ENCODE measurements at places on chromosomes 7 and 10.

DNA sequence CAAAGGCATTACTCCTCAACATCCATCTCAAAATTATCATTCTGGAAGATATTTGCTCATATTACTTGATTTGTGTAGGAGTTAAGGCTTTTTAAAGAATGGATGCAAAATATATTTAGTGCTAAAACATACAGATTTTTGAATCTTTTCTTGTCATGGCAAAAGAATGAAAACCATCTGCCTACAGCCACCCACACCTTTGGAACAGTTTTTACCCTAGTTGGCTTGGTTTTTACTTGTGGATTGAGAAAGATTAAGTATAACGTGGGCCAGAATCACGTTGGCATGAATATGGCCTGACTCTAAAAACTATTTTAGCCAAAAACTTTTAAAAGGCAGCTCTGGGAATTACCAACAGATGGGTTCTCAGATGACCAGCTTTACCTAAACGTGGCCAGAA lies 128.2 kb downstream of the SPAG6 start:
- no peak for DNase-seq

GRCh38 chr10:19212590-19212989 lies 164.0 kb downstream of the MALRD1 start:
- DNase-seq: no peak

DNA sequence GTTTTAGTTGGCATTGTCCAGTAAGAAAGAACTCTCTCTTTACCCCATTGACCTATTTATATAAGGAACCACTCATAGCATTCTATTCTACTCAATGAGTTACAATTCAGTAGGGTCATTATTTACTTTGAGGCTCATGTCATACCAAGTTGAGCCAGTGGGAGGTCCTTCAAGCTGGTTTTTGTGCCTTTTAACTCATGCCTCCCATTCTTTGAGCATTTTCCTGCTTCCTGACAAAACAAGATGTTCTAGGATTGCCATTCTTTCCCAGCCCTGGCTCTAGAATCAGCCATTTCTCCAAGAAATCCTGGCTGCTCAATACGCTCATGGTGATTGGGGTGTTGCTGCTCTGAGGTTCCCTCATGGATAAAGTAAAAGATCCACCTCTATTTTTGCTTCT lies 250.1 kb downstream of the ABCA13 start:
- no peak for DNase-seq

DNA sequence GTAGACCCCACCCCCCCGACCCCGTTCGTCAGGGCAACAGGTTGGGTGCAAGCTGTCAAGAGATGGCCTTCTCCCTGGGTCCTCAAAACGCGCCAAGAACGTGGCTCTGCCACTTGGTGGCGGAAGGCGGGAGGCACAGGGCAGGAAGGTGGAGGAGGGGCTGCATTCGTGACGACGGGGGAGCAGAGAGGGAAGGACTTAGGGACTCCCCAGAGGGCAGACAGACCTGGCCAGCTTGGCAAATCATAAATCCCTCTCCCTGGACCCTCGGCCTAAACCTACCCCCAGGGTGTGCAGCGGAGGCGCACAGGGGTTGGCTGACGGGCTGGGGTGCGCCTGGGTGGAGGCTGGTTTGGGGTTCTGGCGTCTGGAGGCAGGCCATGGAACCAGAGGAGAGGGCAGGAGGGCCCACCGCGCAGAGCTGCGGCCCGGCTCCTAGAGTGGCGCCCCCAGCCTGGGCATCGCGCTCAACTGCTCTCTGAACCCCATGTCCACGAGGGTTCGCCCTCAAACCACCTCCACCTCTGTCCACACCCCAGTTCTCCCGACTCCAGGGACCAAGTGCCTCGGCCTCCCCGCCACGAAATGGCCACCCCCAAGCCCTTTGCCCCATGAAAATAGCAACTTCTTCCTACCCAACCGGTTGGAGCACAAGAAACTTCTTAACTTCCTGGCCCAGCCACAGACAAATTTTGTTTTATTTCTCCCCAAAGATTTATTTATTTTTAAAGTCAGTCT lies 10.8 kb upstream of the GATA3 start:
- DNase-seq: no peak

GRCh38 chr7:142250705-142251104 lies 7.2 kb downstream of the PRSS58 start:
- no peak for DNase-seq

DNA sequence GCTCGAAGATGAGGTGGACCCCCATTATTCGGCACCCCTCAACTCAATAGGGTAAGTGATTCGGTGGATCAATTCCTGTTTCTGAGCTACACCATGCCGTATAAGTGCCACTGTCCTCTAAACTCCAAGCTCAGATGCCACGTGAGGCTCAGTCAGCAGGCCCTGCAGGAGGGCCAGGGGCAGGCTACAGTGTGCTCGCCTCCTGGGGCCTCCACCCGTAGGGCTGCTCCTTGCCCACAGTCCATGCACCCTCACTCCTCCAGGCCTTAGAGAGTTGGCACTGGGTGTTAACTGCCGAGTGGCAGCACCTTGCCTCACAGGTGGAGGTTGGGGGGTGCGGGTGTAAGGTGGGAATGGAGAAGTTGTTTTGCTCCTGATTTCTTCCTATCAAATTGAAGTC lies 12.1 kb downstream of the C10orf53 start:
- DNase-seq: no peak

- peak; percentile 72 for DNase-seq
Observed at GRCh38 chr7:131188367-131189339, 139.0 kb upstream of the MKLN1 start.

- DNase-seq: no peak
Observed at GRCh38 chr10:73763343-73763742, 18.5 kb upstream of the CHCHD1 start.

- no peak for DNase-seq
Observed at GRCh38 chr7:39310699-39311098, 255.5 kb upstream of the YAE1 start.

DNA sequence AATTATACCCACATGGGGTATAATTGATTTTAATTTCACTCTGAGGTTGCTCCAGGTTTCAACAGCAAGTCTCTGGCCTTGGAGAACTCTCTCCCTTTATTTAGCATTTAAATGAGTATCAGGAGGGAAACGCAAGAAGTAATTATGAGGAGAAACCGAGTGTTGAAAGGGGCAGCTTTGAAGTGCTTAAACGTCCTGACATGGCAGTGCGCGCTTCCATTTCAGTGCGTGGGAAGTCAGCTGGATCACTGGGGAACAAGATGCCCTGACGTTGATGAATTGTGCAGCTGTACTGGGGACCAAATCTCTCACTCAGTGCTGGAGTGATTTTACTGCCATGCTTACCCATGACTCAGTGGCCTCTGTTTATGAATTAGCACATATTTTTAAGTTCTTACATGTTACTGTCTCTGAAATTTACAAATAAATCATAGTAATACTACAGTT lies 106.0 kb upstream of the PRR15 start:
- DNase-seq: no peak

- no peak for DNase-seq
Observed at GRCh38 chr7:2646680-2647571, 15.1 kb downstream of the TTYH3 start.

DNA sequence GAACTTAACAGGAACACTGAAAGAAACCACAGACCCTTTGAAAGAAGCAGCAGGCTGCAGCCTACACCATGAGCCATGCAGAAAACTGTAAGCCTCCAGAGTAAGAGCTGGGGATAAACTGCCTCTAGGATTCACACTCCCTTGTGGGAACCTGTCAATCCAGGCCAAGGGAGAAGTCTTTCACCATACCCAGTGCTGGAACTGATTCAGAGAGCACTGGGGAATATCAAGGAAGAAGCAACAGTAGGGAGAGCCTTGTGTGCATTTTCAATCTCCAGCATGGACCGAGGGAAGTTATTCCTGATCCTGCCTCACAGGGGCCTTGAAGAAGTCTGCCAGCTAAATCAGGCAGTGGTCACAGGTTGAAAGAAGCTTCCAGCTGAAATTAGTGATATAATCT lies 282.2 kb downstream of the AGMO start:
- no peak for DNase-seq

- no peak for DNase-seq
Observed at GRCh38 chr10:108465871-108466641, 1301.5 kb upstream of the SORCS1 start.

GRCh38 chr7:31893365-31893764 lies 176.8 kb downstream of the PDE1C start:
- DNase-seq: no peak

DNA sequence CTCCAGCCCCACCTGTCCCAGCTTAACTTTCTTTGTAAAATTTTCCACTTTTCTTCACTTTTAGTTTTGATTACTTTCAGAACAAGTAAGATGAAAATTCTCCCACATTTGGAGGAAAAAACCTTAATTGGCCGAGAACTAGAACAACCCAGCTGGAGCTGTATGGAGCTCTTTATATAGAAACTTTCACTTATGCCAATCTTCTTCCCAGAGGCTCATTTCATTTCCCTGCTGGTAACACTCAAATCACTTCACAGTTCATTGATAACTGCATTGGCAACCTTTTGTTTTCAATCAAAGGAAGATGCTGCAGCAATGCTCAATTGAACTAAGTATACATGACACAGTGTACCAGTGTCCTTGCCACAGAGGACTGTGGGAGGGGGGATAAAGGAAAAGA lies 176.2 kb upstream of the NOBOX start:
- no peak for DNase-seq

- no peak for DNase-seq
Observed at GRCh38 chr7:101125989-101126650, 784 bp upstream of the SERPINE1 start.

DNA sequence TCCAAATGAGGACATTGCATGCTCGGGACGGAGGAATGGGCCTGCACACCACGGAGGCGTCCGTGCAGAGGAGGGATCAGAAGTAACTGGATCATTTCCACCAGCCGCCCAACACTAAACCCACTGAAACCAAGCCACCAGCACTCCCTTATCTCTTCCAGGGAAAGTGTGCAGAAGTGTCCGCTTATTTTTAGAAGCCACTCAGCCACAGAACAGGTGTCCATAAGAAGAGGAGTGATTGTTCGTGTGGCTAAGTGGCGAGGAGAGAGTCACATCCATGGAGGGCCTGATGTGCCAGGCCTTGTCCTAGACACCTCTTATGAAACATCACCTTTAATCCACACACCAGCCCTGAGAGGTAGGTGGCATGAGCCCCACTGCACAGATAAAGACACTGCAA lies 407.9 kb upstream of the NPVF start:
- DNase-seq: no peak

- DNase-seq: peak; percentile 73
Observed at GRCh38 chr7:1473864-1474512, 14.7 kb upstream of the MICALL2 start.

DNA sequence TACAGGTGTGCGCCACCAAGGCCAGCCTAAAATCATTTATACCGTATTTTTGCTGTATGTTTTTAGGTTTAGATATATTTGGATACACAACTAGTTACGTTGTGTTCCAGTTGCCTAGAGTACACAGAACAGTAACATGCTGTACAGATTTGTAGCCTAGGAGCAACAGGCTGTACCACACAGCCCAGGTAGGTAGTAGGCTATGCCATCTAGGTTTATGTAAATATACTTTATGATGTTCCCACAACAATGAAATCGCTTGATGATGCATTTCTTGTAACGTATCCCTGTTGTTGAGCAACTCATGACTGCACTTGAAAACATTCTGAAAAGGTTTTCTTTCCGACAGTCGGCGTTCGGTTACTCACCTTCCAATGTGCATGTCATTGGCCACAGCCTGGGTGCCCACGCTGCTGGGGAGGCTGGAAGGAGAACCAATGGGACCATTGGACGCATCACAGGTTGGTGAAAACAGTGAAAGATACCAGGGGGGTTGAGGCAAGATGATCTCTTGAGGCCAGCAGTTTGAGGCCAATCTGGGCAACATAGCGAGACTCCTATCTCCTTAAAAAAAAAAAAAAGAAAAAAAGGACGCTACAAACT lies 7.7 kb downstream of the PNLIP start:
- DNase-seq: no peak

DNA sequence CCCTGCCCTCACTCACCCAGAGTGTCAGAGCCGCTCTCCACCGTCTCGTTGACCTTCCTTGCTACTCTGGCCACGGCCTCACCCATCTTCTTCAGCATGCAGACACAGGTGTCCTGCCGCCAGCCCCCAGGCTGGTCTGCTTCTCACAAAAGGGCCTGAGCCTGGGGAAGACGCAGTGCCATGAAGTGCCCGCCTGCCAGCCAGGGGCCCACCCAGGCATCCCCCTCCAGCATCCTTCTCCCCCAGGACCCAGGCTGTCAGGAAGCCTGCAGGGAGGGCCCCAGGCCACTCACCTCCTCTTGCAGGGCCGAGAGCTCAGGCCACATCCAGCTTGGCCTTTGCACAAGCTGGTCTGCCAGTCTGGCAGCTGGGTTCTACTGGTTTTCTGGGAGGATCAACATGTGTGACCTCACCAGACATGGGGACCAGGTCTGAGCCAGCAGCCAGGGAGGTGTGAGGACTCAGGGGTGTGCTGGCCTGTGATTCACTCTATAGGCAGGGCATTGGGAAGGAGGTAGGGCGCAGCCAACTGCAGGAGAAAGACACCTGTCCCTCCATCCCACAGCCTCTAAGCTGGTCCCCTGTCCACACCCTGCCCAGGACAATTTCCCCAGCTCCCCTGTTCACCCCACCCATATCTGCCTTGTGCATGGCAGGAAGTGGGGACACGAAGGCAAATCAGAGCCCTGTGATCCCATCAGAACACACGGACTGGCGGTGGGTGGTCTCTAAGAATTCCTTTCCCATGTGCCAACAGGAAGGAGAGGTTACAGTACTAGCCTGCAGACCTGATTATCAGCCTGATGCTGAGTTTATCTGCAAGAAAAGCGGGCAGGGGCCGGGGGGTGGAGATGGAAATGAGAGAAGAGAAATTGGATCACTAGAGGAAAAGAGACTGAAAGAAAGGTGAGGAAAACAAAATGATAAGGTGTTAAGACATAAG lies 5.7 kb downstream of the LRRC20 start:
- no peak for DNase-seq

GRCh38 chr7:18913106-18913505 lies 204.3 kb downstream of the TWIST1 start:
- no peak for DNase-seq

DNA sequence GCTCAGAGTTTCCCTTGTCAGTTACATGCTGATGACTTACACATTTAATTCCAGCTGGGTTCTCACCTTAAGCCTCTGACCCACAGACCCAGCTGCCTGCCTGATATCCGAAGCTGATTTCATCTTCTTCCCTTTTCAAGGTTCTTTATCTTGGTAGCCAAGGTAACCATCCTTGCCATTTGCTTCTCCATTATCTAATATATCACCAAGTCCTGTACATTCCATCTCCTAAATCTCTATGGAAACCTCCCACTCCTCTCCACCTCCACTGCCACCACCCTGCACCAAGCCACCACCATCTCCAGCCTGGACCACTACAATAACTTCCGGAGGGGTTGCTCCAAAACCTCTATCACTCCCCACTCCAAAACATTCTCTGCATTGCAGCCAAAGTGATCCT lies 19.9 kb downstream of the SCRN1 start:
- no peak for DNase-seq

- DNase-seq: peak; percentile 11
Observed at GRCh38 chr7:28020302-28020940, 160.2 kb downstream of the JAZF1 start.
